ENCODE measurements at places on chromosomes 12 and 14.

DNA sequence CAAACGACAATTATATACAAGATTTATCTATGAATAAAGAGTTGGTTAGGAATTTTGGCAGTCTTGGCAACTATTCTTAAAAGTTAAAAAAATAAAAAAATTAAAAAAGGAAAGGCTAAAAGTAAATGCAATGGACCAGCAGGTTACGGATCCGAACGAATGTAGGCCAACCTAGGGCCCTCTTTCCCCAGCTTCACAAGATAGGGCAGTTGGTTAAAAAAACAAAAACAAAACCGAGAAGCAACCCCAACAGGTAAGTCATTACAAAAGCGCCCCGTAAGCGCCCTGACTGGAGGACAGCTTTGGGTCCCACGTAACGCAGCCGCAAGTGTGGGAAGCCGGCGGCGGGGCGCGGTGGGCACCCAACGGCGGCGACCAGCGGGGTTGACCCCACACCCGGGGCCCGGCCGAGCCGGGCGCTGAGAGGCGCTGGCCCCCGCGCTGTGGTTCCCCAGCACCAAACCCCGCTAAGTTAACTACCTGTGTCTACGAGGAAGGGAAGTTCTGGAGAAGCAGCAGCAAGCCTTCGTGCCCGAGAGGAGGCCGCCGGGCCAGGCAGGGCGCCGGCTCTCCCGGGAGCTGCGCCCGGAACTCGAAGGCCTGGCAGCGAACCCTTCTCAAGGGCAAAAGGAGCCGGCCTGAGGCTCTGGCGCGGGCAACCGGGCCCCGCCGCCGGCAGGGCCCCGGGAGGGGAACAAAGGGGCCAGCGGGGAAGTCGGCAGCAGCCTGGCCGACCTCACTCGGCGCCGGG lies 882 bp downstream of the HECTD1 start:
- DNase-seq: peak; percentile 33

GRCh38 chr12:98154850-98155249 lies 360.5 kb upstream of the TMPO start:
- no peak for DNase-seq

DNA sequence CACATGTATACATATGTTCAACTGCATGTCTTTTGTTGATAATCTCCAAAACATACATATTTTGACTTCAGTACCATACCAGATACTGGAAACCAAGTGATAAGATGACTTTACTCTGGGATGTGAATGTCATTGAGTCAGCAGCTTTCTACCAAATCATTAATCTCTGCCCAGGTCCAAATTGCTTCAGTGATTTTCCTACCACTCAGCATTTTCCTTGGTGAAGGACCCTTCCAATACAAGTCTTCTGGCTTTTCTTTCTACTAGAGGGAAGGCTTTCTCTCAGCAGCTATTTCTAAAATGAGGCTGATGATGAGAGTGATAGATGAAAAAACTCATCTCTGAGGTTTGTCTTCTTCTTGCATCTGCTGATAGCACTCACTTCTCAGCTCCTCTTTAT lies 1008.5 kb downstream of the NRXN3 start:
- no peak for DNase-seq

DNA sequence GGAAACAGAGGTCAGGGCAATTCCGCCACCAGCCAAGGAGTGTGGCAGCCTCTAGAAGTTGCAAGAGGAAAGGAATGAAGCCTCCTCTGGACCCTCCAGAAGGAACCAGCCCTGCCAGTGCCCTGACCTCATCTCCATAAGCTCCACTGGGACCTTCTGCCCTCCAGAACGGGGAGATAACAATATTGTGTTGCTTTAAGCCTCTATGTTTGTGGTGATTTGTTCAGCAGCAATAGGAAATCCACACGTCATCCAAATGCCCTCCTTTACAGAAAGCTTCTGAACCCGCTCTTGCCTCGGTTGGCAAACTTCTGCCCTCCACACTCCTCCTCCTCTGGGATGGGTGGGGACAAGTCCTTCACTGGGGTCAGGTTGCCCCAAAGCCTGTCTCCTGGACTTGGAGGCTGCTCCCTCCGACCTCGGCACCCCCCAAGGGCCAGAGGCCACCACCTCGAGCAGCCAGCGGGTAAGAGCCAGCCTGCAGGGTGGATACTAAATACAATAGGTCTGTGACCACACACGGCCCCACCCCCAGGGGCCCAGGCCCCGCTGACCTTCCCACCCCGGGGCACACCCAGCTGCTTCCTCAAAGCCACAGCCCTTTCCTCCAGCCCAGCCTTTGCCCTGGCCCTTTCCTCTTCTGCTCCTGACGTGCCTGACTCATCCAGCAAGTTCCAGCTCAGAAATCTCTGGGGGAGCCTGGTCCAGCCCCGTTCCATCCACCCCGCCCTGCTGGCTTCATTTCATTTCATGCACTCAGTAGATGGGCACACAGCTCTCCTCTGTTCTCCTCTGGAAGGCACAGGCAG lies 58.7 kb upstream of the NCOR2 start:
- no peak for DNase-seq

GRCh38 chr12:66163289-66163688 lies 6.5 kb downstream of the TMBIM4 start:
- no peak for DNase-seq

GRCh38 chr14:32417956-32418552 lies 89.0 kb downstream of the AKAP6 start:
- no peak for DNase-seq

Measured in activated T-helper 1 cell treated with Interleukin-2 at 50 U/mL for 16 hours (primary cell).